EH (cell line): ENCODE measurements at places on chromosomes 1 and 21.
A peak's percentile ranks its signal among the peaks of the same experiment; 100 is the strongest.

DNA sequence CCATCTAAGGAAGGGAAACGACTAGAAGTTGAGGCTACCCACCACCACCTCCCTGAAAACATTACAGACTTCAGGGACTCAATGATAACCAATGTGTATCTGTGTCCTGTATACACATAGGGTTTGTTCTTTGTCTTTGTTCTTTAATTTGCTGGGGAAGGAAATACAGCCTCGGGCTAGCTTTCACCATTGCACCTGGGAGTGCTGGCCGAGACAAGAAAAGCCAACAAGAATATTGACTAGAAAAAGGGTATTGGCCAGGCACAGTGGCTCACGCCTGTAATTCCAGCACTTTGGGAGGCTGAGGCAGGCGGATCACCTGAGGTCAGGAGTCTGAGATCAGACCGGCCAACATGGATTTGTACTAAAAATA is 50.4 kb downstream of the MDM4 start:
- DNase-seq = no peak

DNA sequence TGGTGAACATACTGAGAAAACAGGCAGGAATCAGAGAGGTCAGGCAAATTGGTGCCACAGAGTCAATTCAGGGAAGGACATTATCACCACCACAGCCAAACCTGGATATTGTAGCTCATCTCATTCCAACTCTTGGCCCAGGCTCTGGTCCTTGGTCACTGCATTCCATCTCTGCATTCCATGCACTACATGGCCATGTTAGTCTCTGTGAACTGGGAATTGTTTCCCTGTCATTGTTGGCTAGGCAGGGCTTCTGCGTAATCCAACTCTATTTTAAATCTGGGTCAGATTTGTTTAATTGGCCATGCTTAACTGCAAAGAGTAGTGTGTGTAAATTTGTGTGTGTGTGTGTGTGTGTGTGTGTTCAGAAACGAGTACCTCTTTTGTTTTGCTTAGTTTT is 837.6 kb upstream of the ADAMTS5 start:
- peak; percentile 62 for DNase-seq

DNA sequence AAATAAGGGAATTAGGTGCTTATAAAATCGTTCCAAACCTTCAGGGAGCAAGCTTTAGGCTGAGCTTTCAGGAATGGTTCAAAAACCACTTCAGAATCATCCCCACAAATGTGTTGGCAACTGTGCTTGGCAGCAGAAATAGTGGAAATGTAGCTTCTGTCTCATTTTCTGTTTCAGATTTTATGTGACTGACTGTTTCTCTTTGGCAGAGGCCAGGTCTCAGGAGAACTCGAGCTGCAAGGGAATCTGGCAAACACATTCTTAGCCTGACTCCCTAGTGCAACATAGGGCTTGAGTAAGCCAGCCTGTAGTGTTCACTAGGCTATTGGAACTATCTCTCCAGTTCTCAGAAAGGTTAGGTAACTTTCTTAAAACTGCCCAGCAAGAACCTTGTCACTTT is 128.6 kb downstream of the PLA2G4A start:
- no peak for DNase-seq

DNA sequence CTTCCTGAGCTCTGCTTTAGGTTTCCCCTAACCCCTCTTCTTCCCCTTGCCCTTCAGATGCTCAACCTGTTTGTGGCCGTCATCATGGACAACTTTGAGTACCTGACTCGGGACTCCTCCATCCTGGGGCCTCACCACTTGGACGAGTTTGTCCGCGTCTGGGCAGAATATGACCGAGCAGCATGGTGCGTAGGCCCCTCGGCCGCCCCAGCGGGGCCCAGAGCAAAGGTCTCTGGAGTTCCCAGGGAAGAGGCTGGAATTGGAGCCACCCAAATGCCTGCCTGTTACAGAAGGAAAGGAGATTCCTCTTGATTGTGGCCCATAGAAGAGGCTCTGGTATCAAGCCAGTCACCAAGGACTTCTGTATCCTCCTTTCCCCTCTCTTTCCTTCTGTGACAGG is 285.5 kb downstream of the ZNF648 start:
- no peak for DNase-seq

GRCh38 chr1:117215019-117215418 is 4.3 kb upstream of the VTCN1 start:
- DNase-seq = no peak

DNA sequence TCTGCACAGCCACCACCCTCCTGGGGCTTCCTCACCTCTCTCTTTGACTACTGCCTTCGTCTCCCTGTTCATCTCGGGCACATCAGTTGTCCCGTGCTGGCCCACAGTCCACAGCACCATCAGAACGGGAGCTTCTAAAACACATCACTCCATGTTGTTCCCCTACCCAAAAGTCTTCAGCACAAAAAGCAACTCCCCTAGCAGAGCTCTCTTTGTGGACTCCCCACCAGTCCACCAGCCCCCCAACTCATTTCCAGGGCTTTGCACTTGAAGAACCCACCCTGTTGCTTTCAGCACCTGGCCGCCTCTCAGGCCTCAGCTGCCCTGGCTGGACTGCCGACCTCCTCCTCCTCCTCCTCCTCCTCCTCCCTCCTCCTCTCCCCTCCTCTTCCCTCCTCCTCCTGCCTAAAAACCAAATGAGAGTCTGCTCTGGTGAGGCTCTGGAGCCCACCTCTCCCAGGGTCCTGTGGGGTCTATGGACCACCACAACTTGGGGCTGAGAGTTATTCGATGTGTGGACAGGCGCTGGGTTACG is 251.2 kb upstream of the VAMP3 start:
- DNase-seq = no peak

- DNase-seq = peak; percentile 33
These were observed 1.7 kb downstream of the PTP4A2 start for GRCh38 chr1:31936278-31936980.

GRCh38 chr1:68211761-68212380 is 20.5 kb downstream of the WLS start:
- DNase-seq = no peak

DNA sequence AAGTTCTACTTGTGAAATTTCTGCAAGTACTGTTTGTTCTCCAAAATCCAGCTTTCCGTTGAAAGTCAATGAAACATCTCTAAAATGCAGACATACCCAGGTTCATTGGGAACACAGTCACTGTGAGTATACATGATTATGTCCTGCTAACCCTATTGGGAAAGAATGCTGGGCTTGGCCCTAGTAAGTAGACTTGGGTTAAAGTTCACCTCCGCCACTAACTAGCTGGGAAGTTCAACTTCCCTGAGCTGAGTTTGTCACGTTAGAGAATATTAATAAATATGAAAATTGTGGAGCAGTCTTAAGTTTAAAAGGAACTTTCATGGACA is 10.5 kb upstream of the PGD start:
- DNase-seq = no peak

DNA sequence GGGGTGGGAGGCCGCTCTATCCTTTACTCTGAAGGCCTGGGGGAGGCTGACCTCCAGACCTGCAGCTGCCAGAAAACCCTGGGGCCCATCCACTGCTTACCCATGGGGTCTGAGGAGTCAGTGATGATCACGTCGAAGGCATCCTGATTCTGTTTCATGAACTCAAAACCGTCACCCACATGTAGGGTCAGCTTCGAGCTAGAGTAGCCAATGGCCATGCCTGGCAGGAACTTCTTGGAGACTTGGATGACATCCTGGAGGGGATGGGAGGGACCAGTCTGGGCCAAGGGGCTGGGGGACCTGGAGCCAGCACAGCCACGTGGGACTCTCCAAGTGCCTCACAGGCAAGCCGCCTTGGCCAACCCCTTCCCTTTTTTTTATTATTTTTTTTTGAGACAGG is 3.3 kb downstream of the SRM start:
- no peak for DNase-seq

GRCh38 chr1:11394592-11395245 is 84.2 kb upstream of the DISP3 start:
- DNase-seq = no peak

GRCh38 chr1:173297798-173298391 is 90.8 kb upstream of the TNFSF4 start:
- no peak for DNase-seq

- DNase-seq = peak; percentile 18
These were observed 558 bp downstream of the USP1 start for GRCh38 chr1:62437273-62437940.

- DNase-seq = no peak
These were observed 54.3 kb upstream of the SH3GLB1 start for GRCh38 chr1:86650065-86650464.

DNA sequence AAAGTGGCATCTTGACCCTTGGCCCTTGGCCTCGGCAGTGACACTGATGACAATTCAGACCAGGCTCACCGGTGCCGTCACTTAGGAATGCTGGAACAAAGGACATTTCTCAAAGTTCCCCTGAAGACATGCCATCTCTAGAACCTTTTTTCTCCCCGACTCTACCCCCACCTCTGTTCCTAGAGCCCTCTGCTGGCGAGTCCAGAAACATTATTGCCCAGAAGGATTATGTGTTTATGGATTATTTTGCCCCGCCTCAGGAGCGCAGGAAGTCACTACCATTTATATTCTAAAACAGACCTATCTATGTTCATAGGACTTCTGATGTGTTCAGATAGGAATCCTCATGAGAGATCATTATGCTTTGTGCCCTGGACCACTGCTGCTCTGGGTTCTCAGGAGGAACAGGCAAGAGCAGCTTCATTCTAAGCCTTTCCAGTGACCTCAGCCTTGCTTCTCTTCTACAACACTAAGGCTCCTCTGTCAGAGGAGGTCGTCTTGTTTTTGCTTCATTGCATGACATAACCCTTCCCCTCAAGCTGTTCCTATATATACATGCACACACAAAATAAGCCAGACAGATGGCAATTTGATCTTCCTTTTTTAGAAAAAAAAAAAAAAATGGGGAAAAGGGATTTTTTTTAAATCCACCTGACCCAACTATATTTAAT is 12.4 kb upstream of the SHISA4 start:
- DNase-seq = peak; percentile 45

DNA sequence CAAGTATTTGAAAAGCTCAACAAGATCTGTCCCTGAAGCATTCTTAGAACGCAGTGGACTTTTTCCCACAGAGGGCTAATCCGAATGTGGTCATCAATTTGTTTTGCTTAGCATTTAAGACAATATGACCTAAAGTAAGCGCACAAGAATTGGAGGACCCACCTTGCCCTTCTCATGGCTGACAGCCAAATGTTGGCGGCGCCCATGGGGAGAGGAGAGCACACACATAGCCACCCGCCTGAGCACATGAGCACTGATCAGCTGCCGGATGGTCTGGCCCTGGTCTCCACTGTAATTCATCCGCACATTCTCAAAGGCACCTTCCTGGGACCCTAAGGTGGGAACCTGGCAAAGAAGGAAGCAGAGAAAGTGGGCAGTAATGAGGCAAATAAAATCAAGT is 52.4 kb downstream of the UBR4 start:
- no peak for DNase-seq

DNA sequence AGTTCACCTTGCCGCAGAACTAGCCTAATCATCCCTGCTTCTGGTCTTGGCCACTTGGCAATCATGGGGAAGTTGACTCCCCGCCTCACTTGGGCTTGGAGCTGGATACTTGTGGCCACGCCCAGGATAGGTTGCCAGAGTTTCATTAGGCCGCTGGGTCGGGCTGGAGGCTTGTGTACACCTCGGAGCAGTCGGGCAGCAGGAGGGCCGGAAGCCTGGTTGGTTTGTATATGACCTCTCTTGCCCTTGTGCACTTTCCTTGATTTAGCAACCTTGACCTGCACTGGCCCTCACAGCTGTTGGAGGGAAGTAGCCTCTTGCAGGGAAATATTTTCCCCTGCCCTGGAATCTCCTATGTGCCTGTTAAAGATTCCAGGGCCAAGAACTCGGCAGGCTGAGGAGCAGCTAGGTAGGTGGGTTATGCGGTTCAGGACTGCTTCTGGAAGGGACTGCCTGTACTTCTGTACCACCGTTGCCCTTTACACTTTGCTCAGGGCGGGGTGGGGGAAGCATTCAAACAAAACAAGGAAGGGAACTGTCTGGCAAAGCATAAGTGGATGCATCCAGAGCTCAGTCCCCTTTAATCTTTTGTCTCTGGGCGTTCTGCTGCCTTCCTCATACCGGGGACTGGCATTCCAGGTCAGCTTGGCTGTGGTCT is 83.5 kb downstream of the UCK2 start:
- DNase-seq = no peak

DNA sequence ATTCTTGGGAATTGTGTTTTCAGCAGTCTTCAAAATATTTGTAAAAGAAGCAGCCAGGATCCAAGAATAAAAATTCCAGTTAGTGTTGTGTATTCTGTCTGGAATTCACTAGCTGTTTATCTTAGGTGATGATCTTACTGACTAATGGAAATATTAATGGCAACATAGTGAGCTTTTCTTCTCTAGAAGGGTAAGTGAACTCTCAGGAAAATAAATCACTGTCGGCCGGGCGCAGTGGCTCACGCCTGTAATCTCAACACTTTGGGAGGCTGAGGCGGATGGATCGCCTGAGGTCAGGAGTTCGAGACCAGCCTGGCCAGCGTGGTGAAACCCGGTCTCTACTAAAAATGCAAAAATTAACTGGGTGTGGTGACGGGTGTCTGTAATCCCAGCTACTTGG is 87.4 kb upstream of the KIF1B start:
- DNase-seq = peak; percentile 94

- no peak for DNase-seq
These were observed 59.3 kb downstream of the NUP210L start for GRCh38 chr1:154095456-154096060.

DNA sequence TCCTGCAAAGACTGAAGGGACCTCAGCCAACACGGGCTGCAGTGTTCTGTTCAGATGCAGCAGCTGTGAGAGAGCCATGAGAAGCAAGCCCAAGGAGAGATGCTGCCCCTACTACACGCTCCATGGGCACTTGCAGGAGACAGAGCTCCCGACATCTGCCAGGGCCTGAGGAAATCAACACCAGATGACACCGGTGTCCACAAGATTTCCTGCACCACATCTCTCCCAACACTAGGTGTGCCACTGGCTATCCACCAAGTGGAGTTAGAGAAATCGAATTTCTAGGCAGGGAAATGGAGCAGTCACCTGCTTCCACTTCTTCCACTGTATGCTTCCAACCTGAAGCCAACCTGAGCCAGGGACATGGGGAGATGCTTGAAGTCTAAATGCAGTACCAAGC is 445.3 kb downstream of the RWDD3 start:
- DNase-seq = no peak

GRCh38 chr1:57198912-57199311 is 224.9 kb downstream of the DAB1 start:
- no peak for DNase-seq
